ENCODE measurements at places on chromosomes 6 and 20.

DNA sequence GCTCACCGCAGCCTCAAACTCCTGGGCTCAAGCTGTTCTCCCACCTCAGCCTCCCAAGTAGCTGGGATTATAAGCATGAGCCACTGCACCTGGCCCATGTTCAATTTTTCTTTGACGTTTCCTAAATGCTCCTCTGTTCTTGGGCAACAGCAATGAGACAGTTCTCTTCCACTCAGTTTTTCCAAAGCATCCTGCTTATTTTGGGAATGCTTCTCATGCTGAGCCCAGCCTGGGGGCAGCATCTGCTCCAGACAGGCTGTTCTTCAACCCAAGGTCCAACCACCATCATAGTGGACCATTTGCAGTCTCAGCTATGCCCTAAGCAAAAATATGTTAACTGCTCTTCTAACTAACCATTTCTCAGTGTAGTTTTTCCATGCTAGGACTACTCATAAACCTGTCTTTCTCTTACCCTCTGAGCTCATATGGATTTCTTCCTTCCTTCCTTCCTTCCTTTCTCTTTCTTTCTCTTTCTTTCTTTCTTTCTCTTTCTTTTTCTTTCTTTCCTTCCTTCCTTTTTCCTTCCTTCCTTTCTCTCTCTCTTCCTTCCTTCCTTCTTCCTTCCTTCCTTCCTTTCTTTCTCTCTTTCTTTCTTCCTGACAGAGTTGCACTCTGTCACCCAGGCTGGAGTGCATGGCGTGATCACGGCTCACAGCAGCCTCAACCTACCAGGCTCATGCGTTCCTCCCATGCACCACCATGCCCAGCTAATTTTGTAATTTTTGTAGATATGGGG lies 48.4 kb downstream of the GCNT2 start:
- DNase-seq = no peak

- no peak for DNase-seq
Observed at GRCh38 chr20:61662968-61663331, 402.7 kb downstream of the TAF4 start.

DNA sequence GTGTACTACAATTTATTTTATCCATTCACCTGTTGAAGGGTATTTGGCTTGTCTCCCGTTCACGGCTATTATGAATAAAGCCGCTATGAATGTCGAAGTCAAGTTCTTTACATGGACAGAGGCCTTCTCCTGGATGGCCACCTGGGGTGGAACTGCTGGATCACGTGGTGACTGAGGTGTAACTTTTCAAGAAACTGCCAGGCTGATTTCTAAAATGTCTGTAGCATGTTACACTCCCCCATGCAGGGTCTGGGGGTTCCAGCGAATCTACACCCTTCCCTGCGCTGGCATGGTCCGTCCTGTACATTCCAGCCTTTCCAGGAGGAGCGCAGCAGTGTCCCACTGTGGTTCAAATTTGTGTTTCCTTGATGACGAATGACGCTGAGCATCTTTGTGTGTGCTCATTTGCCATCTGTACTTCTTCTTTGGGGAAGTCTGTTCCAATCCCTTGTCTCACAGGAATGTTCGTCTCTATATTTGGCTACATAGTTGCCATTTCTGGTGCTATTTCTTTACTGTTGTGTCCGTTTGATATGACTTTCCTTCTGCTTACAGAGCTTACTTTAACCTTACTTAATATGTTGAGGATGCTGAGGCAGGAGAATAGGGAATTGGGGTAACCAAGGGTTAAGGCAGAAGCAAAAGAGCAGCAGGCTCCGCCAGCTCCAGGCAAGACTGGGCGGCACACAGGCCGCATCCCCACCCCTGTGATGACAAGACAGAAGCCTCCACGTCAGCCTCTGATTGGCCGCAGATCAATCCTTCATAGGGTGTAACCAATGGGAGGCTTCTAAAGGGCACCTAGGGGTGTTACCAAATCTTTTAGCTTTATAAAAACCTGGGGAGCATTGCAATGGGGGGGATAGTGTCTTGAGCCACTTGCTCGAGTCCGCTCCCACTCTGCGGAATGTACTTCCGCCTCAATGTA lies 106.6 kb downstream of the TAF4 start:
- no peak for DNase-seq

DNA sequence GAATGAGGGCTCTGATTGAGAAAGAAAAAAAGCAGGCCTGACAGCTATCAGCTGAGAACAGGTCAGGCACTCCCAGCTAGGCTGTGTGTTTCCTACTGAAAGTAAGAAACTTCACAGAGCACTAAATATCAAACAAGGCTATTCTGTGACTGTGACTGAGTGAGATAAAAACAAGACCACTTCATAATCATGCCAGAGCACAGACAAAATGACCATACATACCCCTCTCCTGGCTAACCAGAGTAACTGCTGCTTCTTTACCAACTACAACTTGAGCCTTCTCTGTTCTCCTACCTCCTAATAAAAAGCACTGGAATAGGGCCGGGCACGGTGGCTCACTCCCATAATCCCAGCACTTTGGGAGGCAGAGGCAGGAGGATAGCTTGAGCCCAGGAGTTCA lies 6.8 kb upstream of the BTN1A1 start:
- DNase-seq = no peak

DNA sequence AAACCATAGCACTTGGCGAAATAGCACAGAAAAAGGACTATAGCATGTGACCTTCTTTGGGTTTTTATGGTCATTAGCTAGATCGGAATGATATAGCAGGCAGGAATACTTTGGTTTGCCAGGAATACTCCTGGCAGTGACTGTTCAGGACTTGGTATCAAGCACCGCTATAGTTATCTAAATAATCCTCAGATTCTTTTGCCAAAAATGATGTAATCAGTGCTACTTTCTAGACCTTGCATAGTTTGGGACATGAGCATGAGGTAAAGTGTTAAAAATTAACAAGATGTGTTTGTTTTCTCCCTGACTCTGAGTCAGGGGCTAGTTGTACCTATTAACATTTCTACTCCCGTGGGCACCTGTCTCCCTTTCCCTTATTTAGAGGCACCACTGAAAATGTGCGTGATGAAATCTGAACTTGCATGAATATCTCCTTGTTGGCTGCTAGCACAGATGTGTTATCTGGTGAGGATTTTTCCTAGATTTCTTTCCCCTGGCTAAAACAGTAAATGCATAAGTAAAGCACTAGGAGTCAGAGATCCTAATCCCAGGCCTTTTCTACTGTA lies 511.0 kb downstream of the CDKAL1 start:
- DNase-seq = no peak

DNA sequence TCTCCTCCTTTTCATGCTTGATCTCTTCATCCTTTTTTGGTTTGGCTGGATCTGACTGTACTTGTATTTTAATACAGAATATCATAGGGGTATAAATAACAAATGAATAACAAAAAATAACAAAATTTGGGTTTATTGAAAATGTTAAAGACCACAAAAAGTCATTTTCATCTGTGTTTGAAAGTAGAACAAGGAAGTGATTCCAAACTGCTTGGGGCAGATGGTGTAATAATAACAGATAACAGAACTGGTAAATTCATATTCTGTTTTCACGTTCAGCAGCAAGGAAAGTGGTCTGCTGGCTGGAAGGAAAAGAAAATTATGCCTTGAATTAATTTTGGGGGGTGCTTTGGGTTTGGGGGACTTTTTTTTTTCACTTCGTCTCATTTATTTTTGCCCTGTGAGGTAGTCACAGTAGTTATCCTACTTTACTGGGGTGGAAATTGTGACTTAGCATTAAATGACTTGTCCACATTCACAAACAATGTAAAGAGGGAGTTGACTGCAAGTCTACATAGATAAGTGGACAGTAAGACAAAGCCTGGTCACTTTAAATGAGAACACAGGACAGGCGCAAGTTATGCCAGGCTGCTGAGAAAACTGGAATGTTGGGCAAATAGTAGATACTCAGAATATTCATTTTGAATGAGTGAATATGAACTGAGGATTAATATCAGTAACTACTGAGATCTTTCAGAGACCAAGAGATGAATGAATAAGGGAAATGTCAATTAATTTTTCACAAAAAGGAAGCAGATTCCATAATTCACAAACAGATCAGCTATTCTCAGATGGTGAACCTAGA lies 193.9 kb upstream of the CITED2 start:
- no peak for DNase-seq

DNA sequence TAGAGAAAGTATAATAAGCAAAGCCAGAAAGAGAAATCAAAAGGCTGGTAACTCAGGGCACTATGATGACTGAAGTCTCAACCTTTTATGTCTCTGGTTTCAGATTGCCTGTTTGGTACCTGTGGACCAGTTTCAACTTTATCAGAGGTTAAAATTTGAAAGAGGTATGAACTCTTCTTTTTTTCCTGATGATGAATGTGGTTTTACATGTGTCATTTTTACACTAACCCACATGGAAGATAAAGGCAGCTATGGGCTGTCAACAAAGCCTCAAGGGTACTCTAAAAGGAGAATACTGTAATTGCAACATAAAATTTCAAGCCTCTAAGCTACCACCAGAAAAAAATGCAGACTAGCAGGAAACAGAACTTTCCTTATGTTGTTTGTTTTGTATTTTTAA lies 52.4 kb downstream of the RNF144B start:
- no peak for DNase-seq

DNA sequence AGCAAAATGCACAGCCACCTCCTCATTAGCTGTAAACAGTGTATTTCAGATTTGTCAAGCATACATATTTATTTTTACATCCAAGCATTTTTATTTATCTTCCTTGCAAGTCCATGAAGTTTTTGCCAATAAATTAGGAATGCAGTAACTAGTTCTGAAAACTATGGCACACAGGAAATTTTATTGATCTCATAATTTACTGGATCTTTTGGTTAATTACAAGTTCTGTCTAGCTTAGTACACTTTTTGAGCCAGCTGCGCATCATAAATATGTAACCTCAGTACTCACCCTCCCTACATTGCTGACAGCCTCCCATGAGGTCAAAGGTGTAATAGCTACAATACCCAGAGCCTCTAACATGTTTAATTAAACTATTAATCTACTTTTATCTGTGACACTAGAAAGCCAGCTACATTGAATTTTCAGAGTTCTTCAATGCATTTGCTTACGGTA lies 898.2 kb downstream of the KIF16B start:
- DNase-seq = no peak

DNA sequence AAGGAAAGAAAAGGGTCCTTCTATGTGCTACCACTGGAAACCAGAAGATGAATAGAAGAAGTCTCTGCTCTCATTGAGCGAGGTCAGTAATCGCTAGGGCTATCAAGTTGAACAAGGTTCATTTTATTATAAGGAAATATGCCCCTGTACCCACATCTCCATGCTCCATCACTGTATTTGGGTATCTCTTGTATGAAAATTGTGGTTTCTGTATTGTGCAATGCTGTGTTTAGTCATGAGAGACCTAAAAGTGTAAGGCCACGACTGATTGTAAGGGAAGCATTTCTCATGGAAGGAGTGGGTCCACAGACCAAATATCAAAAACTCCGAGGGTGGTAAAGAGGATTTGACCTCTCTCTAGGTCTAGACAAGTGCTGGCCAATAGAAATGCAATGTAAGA lies 3.6 kb upstream of the HS3ST5 start:
- no peak for DNase-seq

- DNase-seq = no peak
Observed at GRCh38 chr6:40631744-40632143, 44.6 kb upstream of the LRFN2 start.

All from stimulated activated CD8-positive, alpha-beta memory T cell treated with anti-CD3 and anti-CD28 coated beads, Interleukin-7, amount 100 ng/mL, for 48 hours (primary cell).